ENCODE measurements at places on chromosomes 16 and 17. TPM values are rescaled to one million over a fixed set of nuclear protein-coding genes. Genes with fewer than 3 reads are reported as not detected.

The CCL7 gene
- 0.89 TPM for total RNA-seq

The C16orf46 gene
- total RNA-seq, result 0.25 TPM

The MYL11 gene
- total RNA-seq, result not detected

The CCDC40 gene
- 2.0 TPM for total RNA-seq

The AIPL1 gene
- not detected for total RNA-seq

The BAHCC1 gene
- 3.3 TPM for total RNA-seq

The SNX20 gene
- not detected for total RNA-seq

The GPATCH8 gene
- total RNA-seq, result 24.2 TPM

The EME1 gene
- 3.9 TPM for total RNA-seq

The NOXO1 gene
- not detected for total RNA-seq

The NPIPA8 gene
- not detected for total RNA-seq

The JPH3 gene
- not detected for total RNA-seq

The KRTAP16-1 gene
- not detected for total RNA-seq

The GFAP gene
- 0.12 TPM for total RNA-seq

The MPP3 gene
- total RNA-seq, result 16.2 TPM

The ADAD2 gene
- not detected for total RNA-seq

The VASN gene
- total RNA-seq, result 94.3 TPM

Data from uterine smooth muscle cell (primary cell).